ENCODE measurements at places on chromosomes 3 and 15.

- no peak for DNase-seq
Observed at GRCh38 chr15:75090388-75090734, 67.0 kb downstream of the PPCDC start.

DNA sequence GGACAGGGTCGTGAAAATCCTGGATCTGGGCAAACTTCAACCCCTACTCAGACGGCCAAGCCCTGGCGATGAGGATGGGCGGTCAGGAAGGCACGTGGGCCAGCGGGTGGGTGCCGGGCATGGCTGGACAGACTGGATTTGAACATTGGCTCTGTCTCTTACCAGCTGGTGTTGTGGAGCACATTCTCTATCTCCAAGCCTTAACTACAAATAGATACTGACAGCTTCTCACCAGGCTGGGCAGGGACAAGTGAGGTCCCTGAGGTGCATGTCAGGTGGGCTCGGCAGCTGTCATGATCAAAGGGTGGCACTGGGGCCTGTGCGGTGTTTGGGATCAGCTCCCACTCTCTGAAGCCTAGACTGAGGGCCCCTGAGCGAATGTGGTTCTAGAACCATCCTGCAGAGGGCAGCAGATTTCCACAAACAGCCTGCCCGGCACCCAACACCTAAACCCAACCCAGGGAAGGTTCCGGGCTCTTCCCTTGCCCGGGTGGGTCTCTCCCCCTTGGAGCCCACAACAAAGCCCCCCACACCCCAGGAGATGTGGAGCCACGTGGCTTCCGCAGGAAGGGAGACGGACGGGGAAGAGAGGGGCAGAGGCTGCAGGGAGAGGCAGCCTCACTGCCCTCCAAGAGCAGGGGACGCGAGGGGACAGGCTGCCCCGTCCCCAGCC, 58.4 kb downstream of the RGMA start:
- peak; percentile 83 for DNase-seq

DNA sequence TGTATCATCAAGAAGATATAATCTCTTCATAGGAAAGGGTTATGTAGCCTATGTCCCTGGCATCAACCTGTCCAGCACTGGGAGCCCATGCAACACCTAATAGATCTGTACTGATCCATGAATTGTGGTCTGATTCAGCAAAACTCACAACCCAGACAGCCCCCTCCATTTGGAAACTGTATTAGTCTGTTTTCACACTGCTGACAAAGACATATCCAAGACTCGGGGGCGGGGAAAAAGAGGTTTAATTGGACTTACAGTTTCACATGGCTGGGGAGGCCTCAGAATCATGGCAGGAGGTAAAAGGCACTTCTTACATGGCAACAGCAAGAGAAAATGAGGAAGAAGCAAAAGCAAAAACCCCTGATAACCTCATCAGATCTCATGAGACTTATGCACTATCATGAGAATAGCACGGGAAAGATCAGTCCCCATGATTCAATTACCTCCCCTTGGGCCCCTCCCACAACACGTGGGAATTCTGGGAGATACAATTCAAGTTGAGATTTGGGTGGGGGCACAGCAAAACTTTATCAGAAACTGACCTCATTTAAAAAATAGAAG, 83.3 kb downstream of the TRIM42 start:
- no peak for DNase-seq

- DNase-seq: no peak
Observed at GRCh38 chr3:59143447-59143846, 93.6 kb upstream of the CFAP20DC start.

DNA sequence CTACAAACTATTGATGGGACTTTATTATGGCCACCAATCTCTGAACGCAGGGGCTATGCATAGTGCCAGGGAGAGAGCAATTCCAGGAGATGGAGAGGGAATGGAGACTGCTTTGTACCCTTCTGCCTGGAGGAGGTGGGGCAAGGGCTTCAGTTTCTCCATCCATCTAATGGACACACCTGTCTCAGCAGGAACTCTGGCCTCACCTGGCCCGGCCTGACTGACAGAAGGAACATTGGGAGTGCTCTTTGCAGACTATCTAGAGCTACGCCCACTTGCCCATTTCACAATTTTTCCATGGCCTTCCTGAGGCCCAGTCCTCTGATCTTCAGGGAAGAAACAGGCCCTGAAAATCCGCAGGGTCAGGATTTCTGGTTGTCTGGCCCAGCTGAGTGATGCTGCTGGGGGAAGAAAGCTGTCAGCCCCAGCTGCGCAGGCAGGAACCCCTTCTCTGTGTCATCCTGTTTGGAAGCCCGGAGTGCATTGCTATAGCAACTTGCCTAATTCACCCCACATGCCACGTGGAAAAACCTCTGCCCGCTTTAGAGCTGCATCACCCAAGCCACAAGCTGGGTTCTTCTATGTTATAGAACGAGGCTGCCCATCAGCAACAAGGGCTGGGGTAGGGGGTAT, 6.4 kb downstream of the ITGA11 start:
- peak; percentile 71 for DNase-seq

DNA sequence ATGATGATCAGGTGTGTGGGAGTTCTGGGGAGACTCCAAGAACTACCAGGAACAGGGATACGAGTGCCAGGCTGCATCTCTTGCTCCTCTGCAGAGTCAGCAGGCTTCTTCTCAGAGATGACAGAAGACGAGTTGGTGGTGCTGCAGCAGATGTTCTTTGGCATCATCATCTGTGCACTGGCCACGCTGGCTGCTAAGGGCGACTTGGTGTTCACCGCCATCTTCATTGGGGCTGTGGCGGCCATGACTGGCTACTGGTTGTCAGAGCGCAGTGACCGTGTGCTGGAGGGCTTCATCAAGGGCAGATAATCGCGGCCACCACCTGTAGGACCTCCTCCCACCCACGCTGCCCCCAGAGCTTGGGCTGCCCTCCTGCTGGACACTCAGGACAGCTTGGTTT, 7.9 kb downstream of the PRRT3 start:
- no peak for DNase-seq

DNA sequence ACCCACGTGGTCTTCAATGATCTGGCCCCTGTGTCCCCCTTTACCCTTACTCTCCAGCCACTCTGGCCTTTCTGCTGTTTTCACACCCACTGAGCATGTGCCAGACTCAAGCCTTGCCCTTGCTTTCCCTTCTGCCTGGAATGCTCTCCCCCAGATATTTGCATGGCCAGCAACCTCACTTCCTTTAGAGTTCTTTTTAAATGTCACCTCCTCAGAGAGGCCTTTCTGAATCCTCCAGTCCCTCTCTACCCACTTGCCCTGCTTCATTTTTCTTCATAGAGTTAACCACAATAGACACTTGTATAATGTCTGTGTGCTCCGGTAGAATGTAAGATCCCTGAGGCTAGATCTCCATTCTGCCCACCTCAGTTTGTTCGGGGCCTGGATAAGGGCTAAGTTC, 39.4 kb upstream of the TIPARP start:
- DNase-seq: no peak

DNA sequence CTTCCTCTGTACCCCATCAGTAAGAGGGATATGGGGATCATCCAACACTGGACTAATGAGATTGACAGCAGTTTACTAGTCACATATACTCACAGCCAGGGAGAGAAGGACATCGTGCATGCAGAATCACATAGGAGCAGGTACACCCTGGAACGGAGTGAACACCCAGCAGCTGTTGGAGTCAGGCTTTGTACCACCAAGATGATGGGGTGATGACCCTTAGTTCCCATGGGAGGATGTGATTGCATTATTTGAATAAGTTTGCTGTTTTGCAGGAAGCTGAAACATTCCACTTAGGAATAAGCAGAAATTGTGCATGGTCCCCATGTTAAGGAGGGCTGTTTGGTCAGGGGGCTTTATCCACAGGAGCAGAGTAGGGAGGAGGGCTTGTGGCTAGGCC, 482.7 kb upstream of the PDZRN3 start:
- no peak for DNase-seq

DNA sequence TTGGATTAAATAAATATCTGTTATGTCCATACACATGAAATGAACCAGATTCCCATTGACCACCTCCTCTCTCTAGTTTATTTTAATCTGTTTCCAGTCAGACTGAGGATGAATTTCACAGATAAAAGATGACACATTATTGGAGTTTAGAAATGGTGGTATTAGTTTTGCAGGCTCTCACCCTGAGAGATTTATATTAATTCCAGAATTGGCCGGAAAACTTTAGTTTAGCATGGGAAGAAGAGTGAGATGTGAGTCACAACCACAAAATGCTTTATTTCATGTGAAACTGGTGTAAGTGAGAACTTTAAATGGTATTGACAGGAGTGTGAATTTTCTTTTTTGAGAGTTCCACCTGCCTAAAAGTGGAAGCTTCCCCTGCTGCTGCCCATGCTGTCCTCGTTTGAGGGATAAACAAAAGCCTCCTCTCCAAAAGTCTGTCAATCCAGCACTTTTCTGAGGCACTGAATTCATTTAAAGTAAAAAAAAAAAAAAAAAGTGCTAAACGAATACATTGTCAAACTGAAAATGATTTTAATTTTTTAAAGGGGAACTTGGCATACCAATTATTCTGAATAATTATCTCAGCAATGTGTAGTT, 65.1 kb upstream of the EPHA3 start:
- no peak for DNase-seq

DNA sequence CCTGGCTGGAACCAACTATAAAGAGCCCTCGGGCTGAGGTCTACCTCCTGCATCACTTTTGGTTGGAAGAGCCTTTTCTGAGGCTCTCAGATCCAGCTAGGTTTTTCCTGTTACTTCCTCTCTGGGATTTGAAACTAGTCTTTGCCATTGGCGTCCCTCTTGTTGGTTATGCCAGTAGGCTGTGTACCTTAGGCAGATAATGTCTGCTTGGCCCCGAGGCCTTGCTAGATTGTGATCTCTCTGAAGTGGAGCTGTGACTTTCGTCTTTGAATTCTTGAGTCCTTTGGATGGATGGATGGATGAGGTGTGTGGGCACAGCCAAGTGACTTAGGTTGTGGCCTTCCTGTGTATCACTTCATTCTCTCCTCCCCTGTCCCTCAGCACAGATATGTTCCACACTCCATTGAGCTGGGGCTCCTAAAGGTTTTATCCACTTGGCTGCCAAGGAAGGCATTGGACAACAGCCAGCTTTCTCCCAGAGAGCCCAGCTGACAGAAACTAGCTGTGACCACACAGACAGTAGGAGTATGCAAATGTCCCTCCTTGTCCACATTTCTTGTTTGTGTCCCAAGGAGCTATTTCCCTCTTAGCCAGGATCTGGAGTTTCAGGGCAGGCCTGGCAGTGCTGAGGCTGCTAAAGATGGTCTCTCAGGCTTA, 7.9 kb upstream of the DNAJC17 start:
- DNase-seq: no peak

- no peak for DNase-seq
Observed at GRCh38 chr3:193947596-193947995, 188.4 kb upstream of the HES1 start.

GRCh38 chr3:55486101-55486856, 827 bp downstream of the WNT5A start:
- DNase-seq: peak; percentile 82

DNA sequence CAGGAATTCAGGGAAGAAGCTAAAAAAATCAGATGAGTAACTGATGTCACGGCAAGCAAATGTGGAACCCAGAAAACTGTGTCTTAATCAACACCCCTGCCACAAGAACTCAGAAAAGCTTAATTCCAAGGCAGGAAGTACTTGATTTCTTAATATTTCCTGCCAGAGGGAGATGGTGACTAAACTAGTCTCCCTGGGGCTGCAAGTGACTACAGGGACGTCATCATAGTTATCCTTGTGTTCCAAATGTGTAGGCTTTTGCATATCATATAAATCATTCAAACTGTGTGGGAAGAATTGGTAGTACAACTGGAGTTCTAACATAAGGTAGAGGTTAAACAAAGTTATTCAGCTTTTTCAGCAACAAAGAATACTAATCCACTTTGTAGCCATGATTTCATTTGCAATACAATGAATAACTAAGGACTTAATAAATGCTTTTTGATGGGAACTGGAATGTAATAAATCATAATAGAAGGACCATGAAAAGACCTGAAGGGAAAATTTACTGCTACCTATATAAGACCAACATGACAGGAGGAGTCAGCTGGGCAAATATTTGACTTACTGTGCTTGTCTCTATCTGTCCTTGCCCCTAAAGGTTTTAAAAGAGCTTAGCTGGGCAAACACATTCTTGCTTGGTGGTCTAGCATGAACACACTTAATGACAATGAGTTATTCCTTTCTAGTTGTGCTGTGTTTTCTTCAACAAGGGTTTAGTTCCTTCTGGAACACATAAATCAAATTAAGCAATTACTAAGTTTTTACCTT, 76.0 kb upstream of the NECTIN3 start:
- peak; percentile 59 for DNase-seq

DNA sequence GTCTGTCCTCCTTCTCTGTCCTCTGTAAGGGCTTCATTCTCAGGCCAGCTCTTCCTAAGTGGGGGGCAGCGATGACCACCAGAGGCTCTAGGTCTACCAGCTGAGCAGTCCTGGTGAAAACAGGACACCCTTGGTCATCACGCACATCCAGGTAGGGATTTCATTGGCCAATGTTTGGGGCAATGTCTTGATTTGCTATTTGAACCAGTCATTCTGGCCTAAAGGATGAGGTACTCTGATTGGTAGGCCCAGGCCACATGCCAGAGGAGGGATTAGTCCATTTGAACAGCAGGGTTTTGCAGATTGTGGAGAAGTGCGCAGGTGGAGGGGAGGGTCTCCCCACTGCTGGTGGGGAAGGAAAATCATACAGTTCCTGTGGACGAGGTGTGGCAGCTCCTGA, 57.3 kb downstream of the PLXNA1 start:
- no peak for DNase-seq

GRCh38 chr15:99477791-99478471, 87.9 kb upstream of the MEF2A start:
- no peak for DNase-seq

- peak; percentile 4 for DNase-seq
Observed at GRCh38 chr3:108342837-108343486, 46.6 kb downstream of the HHLA2 start.

- no peak for DNase-seq
Observed at GRCh38 chr3:9168241-9168741, 81.2 kb downstream of the SRGAP3 start.

DNA sequence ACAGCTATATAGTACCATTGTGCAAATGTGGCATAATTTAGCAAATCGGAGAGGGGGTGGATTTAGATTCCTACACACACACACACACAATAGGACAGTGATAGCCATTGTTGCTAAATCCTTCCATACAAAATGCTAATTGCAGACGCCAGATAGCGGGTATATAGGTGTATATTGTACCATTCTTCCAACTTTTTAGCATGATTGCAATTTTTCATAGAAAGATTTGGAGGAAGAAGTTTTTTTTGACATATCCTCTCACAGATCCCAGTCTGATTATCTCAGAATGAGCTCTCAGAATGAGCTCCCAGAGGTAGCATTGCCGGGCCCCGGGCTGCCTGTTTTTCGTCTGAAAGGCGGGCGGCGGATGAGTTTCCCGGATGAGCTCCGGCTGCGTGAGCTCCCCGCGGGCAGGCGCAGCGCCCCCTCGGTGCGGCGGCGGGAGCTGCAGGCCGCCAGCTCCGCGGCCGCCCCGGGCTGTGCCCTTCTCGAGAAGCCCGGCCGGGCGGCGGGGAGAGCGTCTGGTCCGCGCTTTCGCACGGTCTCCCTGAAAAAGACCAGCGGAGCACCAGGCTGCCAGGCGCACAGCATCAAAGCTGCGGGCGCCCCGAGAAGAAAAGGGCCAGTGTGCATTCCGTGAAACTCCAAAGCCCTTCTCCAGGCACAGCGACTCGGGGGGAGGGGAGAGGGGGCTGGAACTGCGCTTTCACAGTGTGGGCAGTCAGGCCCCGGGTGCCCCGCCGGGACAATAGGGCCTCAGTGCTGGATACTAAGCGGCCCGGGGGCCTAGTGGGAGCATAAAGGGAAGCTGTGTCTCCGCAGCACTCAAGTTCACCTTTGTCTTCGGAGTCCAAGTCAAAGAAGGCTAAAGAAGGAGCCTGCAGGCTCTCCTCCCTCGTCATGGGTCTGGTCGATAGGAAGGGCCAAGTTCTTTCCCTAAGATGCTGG, 12.0 kb upstream of the SHC4 start:
- DNase-seq: peak; percentile 77
